ENCODE measurements at places on chromosomes 5 and 9. TPM values are rescaled to one million over a fixed set of nuclear protein-coding genes. Genes with fewer than 3 reads are reported as not detected.

- ATAC-seq: no peak
These were observed 382.2 kb downstream of the ICE1 start for GRCh38 chr5:5804478-5805233.

DNA sequence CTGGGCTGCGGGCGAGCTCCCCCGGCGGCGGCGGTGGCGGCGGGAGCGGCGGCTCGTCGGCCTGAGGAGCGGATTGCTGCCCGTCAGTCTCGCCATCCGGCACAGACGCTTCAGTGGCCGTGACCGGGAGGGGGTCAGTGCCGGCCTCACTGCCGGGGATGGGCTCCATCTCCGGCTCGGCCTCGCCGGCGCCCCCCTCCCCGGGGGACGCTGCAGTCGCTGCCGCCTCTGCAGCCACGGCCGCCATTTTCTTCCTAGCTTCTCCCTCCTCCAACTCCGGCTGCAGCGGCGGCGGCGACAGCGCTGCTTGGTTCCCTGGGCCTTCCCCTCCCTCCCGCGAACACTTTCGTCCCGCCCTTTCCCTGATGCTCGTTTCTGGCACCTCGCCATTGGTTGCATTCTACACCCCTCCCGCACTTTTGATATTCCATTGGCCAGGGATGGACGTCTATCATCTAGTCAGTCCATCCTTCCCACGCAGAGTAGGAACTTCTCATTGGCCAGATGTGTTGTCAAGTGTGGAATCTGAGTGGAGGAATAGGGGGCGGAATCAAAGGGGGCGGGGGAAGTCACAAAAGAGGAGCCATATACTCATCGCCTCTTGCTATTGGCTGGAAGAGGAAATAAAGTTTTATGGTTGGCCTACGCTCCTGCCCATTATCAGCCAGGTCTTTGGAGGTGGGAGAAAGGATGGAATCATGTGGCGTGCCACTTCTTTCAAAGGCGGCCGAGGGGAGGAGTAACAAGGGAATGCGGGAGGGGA, at the start of gene PWWP2A:
Gene PWWP2A, minus strand, starts transcription at position 309 of the 763 bp plus-strand sequence. Its CDS starts 62 bp downstream, at position 247.
- peak; percentile 90 for ATAC-seq

DNA sequence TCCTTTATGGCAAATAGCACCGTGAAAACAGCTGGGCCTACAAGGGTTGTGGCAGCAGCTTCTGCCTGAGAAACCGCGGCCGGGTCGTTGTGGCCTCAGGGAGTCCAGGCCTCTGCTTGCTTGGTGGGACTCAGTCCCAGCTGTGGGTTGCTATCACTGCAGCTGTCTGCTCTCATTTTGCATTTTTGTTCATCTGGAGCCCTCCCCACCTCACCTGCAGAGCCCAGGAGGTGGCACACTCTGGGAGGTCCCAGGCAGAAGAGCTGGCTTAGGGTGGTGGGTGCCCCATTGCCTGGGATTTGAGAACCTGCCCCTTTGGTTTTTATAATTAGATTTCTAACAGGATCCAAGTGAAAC, 138.4 kb downstream of the GADD45G start:
- ATAC-seq: no peak

DNA sequence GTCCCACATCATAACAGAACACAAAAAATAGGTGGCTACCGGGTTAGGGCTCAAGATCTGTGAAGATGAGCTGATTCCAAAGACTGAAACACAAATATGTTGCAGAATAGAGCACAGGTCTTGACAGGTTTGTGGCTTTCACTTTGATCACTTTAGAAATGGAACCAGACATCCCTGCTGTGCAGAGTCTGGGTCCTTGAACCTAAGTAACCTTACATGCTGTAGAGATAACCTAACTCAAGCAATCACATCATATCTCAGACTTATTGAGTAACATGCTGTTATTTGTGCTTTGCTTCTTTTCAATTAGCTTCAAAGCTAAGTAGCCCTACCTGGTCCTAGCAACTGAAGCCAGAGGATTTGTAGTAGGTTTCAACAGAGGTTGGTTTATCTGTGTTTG, 24.3 kb downstream of the FBXW2 start:
- no peak for ATAC-seq

- ATAC-seq: peak; percentile 37
These were observed 49.8 kb downstream of the RAD23B start for GRCh38 chr9:107332883-107333282.

DNA sequence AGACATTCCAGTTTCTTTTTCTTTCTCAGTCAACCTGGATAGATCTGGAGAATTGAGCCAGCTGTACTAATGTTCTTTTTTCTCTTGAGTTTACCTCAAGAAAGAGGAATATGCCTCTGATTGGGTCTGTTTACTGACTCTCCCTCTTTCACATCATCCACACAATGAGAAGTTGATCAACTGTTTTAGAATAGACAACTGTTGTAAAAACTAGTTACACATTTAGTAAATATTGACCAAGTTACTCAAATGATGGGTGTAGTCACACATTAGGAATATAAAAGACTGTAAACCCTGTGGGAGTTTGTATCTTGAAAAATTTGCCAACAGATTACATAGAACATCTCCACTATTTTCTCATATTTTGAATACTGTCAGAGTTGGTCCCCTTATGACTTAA, 330.8 kb downstream of the FER start:
- no peak for ATAC-seq

GRCh38 chr5:7576023-7576715, 180.2 kb downstream of the ADCY2 start:
- peak; percentile 31 for ATAC-seq

DNA sequence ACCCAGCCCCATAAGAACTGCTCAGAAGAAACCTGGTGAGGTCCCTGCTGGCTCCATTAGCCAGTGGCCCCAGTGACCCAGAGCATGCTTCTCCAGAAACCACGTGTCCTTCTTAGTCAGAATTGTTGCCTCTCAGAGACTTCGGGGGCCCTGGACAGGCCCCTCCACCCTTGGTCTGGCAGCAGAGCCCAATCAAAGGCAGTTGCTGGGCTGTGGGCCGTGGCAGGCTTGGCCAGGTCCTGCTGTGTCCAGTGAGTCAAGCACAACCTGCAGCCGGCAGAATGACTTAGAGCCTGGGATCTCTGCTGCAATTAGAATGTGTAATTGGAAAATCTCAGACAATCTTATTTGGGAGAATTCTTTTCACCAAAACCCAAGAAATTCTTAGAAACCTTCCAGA, 502.0 kb upstream of the KLF4 start:
- ATAC-seq: no peak

GRCh38 chr5:130110328-130110727, 206.1 kb downstream of the CHSY3 start:
- no peak for ATAC-seq

GRCh38 chr9:79572608-79573411, 1.0 kb downstream of the TLE4 start:
- ATAC-seq: no peak

DNA sequence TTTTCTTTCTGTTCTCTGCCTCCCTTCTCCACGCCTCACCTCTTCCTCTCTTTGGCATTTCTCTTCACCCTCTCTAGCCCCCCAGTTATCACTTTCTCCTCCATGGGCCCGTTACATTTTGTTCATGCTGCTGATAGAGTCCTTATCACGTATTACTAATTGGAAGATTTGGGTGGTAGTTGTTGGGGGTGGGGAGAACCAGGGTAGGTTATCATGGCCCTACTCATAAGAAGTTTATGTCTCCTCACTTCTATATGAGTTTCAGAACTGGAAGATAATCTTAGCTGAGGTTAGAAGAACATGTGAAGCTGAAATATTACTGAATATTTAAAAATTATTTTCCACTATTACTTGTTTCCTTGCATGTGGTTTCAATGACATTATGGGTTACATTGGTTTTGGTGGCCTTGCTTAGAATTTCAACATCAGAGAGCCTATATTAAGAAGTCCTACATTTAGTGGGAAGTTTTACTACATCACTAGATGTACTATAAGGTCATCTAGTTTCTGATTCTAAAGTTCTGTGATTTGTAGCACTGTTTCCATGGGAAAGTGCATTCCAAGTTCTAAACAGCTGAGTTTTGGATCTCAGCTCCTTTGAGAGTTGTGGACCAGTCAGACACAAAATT, 36.8 kb downstream of the PIP5K1B start:
- ATAC-seq: no peak

DNA sequence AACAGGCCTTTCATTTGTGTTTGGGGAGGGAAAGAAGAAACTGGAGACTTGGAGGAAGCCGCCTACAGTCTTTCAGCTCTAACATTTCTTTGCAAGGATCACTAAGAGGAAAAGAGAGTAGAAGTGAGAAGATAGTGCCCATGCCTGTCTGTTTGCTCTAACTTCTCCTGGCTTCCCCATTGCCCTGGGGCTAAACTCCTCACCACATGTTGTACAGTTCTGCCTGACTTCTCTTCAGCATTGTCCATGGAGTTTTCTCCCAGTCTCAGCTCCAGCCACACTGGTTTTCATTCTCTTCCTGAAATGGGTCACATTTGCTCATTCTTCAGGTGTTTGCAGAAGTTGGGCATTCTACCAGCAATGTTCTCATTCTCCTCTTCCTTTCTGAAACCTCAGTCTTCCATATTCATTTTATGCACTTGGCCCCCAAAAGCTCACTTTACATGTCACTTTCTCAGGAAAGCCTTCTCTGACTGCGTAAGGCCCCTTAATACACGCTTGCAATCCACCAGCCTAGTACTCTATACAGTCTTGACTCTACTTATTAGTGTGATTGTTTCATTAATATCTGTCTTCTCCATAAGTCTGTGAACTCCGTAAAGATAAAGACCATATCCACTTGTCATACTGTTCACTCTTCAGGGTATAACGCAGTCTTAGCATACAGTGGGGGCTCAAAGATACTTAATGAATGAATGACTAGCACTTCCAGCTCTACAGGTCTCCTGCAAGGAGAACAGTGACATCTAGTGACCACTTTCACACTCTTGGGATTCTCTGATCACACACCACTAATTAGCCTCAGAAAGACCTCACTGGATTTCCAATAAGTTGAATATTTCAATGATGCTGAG, 40.2 kb upstream of the TRIM32 start:
- peak; percentile 92 for ATAC-seq

DNA sequence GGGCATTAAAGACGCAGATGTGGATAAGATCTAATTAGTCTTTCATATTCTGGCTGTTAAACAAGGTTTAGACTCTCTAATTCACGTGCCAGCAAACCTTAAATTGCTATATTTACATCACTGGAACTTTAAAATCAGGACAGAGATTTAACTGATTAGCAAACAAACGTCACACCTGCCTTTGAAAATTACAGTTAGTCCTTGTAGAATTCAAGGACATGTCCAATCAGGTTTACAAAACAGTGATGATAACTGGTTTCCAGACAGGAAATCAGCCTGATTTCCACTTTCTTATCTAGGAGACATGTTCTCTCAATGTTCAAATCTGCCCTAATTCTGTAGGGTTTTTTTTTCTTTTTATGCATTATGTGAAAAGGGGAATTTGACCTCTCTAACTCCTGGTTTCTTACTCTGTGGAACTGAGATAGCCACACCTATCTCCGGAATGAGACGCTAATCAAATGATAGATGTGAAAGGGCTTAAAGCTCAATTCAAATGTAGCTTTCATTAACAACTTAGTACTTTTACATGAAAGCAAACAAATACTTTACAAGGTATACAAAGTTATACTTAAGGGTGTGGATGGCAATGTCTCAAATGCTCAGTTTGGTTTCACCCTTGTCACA, 26.5 kb downstream of the SPINK5 start:
- no peak for ATAC-seq

RNF183 gene
- total RNA-seq: 2.0 TPM

NR5A1 gene
- 0.41 TPM for total RNA-seq

RCL1 gene
- total RNA-seq: 10.2 TPM
